ENCODE measurements at places on chromosomes 5 and 9.
A peak's percentile ranks its signal among the peaks of the same experiment; 100 is the strongest.

DNA sequence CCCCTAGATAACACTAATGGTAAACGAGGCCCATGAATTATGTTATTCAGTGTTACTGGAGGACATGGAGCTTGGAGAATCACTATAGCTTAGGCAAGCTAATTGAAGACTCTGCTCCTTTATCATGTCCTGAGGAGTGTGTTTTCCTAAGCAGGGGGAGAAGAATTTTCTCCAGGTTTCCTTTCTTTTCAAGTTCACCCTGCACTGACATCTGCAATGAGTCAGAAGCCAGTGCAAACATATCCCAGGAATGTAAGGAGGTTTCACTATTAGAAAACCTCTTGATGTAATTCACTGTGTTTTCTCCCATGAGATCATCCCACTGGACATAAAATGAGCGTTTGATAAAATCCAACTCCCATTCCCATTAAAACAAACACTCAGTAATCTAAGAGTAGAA lies 75.6 kb downstream of the DMRT2 start:
- DNase-seq, result no peak

- no peak for DNase-seq
Observed at GRCh38 chr5:39164529-39165402, 54.6 kb downstream of the FYB1 start.

GRCh38 chr9:133658442-133659431 lies 22.6 kb downstream of the DBH start:
- DNase-seq, result no peak

- no peak for DNase-seq
Observed at GRCh38 chr5:84260140-84260539, 124.5 kb downstream of the EDIL3 start.

GRCh38 chr9:123406016-123406415 lies 50.0 kb downstream of the CRB2 start:
- no peak for DNase-seq

- DNase-seq, result no peak
Observed at GRCh38 chr9:69012696-69013381, 1.1 kb downstream of the PRKACG start.

DNA sequence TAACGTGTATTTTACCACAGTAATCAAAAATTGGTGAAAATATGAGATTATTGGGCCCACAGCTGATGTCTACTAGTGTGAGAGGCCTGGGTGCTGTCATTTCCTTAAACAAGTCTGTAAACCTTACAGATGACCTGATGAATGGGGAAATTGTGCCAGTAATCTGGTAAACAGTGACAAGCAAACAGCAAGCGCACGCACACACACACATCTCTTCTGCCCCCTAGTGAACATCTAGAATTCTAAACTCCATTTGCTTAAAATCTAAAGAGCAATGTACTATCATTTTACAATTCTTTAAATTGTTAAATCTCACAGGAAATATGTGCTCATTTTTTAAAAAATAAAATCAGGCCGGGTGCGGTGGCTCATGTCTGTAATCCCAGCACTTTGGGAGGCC lies 7.5 kb upstream of the RAPGEF1 start:
- no peak for DNase-seq

DNA sequence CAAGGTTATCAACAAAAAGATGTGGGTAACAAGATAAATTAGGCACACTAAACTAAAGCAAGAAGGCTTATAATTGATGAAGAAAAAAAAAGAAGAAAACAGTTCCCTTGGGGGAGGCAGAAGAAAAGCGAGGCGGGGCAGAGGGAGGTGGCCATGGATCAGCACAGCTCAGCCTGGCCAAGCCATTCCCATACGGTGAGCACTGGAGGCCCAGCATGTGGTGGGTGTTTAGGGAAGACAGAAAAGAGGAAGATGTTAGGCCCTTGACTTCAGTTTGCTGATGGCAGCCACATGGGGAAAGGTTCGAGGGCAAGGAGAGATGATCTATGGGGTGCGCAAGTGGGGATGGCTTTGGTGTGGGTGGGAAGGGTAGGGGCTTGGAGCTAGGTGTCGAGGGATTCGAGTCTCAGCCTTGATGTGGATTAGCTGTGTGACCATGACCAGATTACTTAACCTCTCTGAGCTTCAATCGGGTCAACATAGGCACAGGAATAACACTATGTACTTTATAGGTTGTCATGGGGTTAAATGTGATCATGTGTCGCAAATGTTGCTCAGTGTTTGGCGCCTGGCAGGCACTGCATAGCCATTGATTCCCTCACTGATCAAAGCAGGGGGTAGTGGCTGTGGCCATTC lies 10.3 kb upstream of the STC2 start:
- DNase-seq, result no peak

GRCh38 chr5:138503487-138504270 lies 38.4 kb downstream of the EGR1 start:
- no peak for DNase-seq

- DNase-seq, result no peak
Observed at GRCh38 chr9:137270929-137271695, 6.4 kb upstream of the TOR4A start.

- DNase-seq, result no peak
Observed at GRCh38 chr5:128019391-128019790, 64.2 kb upstream of the SLC12A2 start.

DNA sequence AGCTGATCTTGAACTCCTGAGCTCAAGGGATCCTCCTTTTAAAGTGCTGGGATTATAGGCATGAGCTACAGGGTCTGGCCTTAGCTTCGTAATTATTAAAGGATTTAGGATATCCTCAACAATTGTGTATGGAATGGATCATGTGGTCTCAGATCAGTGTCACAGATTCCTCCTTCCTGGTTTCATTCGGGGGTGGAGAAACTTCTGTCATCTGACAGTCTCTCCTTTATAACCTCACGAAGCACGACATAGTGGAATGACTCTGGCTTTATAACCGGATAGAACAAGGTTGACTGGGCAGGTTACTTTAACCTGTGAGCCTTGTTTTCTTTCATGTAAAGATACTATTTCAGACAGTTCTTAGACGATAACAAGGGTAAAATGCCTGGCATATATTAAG lies 4.4 kb upstream of the GNG10 start:
- no peak for DNase-seq

- DNase-seq, result no peak
Observed at GRCh38 chr9:136140966-136141365, 22.3 kb upstream of the TMEM250 start.

- DNase-seq, result no peak
Observed at GRCh38 chr5:119370486-119370885, 14.7 kb downstream of the TNFAIP8 start.

GRCh38 chr9:30943446-30944224 lies 1440.8 kb upstream of the ACO1 start:
- no peak for DNase-seq

GRCh38 chr5:154648706-154649105 lies 106.5 kb upstream of the LARP1 start:
- no peak for DNase-seq

- DNase-seq, result peak; percentile 94
Observed at GRCh38 chr9:16705111-16705604, 165.3 kb downstream of the BNC2 start.

DNA sequence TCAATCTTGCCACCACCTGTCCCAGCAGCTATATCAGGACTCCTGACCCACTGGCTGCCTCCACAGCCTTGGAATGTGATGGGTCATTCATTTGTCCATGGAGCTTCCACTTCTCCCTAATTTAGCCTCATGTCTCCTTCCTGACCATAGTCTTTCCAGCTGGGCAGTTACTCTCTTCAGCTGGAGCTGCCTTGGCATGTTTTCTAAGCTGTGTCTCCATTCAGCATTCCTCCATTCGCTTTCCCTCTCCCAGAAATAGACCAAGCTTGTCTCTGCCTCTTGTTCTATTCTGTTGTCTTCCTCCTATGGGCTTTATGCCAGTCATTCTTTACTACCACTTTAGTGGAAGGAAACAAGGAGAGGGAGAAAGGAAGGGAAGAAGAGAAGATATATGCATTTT lies 5.3 kb upstream of the CTXN3 start:
- no peak for DNase-seq

- peak; percentile 13 for DNase-seq
Observed at GRCh38 chr9:135070964-135071735, 16.3 kb upstream of the OLFM1 start.

- no peak for DNase-seq
Observed at GRCh38 chr5:76175051-76175666, 92.0 kb downstream of the SV2C start.

DNA sequence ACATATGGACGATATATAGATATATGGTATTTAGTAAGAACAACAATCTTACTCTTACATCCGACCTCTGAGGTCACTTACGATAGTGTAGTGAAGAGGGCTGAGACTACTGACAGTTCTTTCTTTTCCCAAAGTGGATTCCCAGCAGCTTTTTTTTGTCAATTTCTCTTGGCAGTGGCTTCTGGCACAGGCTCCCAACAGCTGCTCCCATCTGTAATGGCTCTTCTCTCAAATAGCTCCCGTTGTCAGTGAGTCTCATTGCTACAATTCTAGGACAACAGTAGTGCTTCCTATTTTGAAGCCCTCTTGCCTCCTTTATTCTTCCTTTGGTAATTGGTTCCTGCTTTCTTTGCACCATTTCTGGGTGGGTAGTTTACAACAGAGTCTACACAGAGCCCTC lies 68.4 kb downstream of the SLC25A46 start:
- DNase-seq, result no peak

- DNase-seq, result peak; percentile 35
Observed at GRCh38 chr9:128706671-128707381, 4.5 kb downstream of the PKN3 start.

DNA sequence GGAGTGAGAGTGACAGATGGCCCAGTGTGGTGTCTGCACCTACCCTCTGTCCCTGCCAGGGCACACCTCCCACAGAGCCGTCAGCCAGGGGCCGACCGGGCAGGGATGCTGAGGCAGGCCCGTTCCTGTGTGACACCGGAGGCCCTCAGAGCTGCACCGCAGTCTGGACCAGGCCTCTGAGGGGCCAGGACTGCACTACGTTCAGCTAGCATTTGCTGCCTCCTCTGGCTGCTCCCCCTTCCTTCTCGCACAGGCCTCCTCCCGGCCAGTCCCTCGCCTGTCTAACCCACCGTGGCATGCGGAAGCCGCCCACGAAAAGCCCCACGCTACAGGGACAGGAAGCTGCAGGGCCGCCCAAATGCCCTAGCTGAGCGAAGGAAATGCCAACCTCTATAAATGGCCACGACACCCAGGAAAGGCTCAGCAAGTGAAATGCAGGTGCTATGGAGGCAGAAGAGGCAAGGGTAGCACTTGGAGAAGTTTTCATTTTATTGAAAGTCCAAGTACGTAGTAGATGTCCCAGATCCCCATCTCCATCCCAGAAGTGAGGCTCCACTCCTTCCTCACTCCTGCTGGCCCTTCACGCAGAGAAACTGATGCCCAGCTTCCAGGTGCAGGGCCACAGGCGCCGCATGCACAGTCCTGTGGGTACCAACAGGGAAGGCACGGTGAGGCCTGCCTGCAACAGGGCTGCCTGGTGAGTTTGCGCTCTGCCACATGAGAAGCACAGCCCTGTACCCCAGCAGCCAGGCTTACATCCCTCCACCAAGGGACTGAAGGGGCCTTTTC lies 38.7 kb downstream of the MAPK9 start:
- no peak for DNase-seq

DNA sequence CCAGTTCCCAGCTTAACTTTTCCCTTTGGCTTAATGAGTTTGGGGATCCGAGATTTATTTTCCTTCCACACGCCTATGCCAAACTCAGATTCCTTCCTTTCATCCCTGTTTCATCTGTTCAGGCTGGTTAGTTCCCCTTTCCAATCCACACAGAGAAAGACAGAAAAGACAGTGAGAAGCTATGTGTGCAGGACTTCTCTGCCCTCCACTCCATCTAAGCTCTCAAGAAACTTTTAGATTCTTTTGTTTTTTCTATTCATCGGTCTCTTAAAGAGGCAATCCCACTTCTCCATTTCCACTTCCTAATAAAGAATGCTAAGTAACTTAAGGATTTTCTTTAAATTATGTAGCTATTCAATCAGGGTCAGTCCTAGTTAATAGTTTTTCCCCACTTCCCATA lies 11.2 kb downstream of the ITGA1 start:
- no peak for DNase-seq

- DNase-seq, result peak; percentile 79
Observed at GRCh38 chr9:92147030-92147851, 32.0 kb upstream of the SPTLC1 start.

All from aorta (tissue), 5 donors.